ENCODE measurements at places on chromosomes 1 and 21.

DNA sequence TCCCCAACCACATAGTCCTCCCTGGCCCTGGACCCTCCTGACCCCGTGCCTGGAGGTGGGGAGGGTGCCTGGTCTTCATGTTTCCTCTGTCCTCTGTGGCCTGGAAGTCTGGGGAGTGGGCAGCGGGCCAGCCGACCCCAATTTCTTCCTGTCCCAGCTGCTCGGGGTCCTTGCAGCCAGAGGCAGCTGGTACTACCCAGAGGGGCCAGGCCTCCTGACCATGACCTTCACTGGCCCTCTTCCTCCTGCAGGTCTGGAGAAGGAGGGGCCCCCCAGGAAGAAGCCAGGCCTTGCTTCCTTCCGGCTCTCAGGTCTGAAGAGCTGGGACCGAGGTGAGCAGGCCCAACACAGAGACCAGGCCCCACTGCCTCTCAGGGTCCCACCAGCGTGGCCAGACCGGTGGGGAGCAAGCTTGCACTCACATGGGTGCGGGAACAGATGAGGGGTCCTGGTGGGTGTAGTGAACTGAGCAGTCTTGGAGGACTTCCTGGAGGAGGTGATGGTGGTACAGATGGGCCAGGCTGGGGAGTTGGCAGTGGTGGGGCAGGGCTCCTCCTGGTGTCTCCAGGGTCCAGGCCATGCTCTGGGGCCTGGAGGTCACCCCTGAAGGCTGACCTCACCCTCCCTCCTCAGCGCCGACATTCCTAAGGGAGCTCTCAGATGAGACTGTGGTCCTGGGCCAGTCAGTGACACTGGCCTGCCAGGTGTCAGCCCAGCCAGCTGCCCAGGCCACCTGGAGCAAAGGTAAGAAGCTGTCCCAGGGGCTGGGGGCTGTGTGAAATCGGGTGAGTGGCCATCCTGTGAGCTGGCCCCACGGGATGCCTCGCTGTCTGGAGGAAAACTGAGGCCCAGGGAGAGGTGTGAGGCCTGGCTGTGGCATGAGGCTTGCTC lies 32.7 kb downstream of the TRIM11 start:
- no peak for DNase-seq

DNA sequence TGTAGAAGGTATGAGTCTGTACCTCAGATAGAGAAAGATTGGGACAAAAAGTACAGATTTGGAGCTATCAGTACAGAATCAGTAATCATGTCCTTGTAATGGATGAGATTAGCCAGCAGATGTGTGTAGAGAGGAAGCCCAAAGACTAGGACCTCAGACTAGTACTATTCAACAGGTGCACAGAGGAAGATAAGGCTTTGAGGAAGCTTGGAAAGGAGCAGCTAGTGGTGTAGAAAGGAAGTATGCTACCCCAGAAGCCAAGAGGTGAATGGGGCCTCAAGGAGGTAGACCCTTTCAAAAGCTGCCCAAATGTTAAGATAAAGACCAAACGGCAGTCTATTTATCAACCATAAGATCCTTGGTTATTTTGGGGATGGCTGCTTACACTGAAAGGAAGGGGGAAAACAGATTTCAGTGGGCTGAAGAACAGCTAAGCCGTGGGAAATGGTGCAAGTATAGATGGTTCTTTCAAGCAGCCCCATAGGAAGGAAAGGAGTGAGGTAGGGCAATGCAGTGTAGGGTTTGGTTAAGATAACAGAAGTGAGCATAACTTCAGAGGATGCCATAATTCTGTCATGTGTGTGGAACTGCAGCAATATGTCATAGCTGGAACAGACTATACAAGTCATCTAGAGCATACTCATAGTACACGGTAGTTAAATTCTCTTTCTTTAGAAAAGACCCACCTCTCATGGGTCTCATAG lies 221.7 kb downstream of the HHIPL2 start:
- no peak for DNase-seq

DNA sequence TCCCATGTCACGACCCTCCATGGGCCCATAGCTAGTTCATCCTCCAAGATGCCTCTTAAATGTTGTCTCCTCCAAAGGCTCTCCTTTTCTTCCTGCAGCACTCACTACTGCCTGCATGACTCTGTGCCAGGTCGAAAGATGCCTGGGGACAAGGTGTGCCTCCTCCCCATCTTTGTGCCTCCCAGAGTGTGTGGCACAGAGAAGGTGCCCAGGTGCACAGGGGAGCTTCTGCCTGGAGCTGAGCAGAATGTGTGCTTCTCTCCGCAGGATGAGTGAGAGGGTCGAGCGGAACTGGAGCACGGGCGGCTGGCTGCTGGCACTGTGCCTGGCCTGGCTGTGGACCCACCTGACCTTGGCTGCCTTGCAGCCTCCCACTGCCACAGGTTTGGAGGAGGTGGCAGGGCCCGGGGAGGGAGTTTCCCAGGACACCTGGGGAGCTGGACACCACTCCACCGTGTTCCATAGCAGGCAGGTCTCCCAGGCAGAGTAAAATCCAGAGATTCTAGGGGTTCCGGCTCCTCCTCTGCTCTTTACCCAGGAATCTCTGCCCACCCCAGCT lies 6.9 kb upstream of the PPM1J start:
- no peak for DNase-seq

GRCh38 chr1:162303004-162303344 lies 73.7 kb downstream of the SPATA46 start:
- DNase-seq: no peak

DNA sequence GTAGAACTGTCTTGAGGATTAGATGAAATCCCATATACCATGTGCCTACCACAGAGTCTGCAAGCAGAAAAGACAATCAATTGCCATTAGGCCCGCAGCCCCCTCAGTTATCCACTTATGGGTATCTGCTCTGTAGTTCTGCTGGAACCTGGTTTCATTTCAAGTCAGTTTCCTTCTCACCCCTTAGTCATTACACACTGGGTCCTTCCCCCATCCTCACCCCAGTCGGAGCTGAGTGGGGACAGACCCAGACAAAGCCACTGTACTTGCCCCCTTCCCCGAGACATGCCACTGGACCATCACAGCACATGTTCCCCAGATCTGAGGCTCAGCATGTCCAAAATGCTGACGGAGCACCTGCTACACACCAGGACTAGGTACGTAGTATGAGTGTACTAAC lies 21.2 kb downstream of the PGLYRP3 start:
- DNase-seq: no peak

DNA sequence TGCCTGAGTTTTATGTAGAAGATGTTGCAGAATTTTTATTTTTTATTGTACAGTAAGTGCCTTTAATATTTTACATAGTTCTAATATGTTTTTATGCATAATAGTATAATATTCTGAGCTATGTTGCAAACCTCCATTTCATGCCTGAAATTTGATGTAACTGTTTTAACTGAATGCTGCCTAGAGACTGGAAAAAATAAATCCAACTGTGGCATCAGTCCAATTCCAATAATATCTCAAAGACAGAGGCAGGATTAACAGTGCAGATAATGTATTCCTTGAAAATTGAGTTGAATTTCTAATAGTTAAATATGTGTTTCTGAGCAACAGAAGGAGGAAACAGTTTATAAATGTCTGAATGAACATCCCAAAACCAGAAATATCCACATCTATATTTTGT lies 61.1 kb upstream of the KIF1B start:
- no peak for DNase-seq

GRCh38 chr21:45330075-45330781 lies 42.5 kb upstream of the POFUT2 start:
- peak; percentile 89 for DNase-seq

- peak; percentile 19 for DNase-seq
Observed at GRCh38 chr1:225897595-225898514, 8.9 kb upstream of the LEFTY1 start.

- no peak for DNase-seq
Observed at GRCh38 chr1:227815468-227816409, at the start of gene PRSS38. PRSS38 (plus strand) TSS chr1:227815675; CDS start chr1:227815717, 42 bp downstream.

GRCh38 chr1:162003061-162003829 lies 20.4 kb downstream of the OLFML2B start:
- DNase-seq: no peak

GRCh38 chr1:46536527-46536926 lies 14.9 kb downstream of the KNCN start:
- no peak for DNase-seq

DNA sequence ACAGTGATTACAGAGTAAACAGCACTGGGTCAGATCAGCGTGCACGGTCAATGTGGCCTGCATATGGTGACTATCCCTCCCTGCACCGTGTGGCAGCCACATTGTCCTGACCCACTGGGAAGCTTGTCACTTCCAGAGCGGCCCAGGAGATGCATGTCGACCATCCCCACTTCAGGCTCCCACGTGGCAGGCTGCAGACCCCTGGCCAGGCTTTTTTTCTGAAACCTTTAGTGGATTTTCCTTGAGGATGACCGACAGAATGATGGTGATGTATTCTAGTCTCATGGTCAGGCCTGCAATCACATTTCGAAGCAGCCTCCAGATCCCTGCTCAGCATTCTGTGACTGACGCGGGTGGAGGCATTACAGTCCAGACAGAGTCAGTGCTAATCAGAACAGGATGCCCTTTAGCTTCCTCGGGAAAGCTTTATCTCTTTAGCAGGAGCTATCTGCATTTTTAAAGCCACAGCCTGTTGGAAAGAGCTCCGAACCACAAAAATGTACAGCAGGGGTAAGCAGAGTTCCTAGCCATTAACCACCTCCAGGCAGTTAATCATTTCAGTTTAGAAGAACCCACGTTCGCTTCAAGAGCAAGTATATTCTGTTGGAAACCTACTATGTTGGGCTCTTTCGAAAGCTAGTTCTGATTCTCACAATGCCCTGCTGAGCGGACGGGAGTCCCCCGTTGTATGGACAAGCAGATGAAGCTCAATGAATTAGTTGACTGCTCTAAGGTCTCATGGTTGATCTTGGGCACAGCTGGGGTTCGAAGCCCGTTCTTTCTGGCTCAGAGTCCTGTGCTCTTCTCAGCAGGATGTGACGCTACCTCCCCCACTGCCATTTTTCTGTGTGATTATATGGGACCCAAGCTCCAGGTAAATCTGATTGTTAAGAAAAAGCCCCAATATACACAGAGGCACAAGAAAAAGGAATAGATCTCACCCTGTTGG lies 56.5 kb downstream of the IRF2BP2 start:
- no peak for DNase-seq

DNA sequence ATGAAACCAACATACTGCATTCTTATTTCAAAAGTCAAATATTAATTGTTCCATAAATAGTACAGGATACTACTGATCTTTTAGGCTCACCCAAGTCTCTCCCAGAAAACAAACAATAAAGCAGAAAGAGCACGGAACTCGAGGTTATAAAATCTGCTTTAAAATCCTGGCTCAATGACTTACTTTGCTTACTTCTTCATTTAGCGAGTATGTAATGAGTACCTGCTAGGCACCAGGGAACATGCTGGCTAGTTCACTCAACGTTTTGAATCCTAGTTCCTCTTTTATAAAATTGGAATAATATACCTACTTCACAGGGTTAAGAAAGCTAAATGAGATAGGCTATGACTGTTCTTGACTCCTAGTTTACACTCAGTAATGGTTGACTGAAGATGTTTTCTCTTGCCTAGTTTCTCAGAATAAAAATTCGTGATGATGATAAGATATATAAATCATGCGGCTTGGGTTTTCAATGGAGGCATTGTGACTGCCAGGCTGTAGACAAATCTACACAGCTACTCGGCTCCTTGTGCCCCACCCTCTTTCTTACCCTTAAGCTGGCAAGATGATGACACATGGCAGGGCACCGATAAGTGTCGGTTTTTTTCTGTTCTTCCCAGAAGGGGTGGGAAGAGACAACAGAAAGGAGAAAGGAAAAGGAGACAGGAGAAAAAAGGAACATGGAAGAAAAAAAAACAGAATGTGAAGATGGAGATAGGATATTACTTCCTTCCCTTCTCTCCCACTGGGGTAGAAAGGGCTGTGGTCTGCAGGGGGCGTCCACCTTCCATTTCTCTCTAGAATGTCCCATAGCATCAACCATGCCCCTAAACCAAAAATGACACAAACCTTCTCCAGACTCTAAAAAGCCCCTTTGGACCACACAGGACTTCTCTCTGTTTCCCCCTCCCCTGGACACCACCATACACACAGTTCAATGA lies 507.1 kb downstream of the SMYD3 start:
- no peak for DNase-seq

DNA sequence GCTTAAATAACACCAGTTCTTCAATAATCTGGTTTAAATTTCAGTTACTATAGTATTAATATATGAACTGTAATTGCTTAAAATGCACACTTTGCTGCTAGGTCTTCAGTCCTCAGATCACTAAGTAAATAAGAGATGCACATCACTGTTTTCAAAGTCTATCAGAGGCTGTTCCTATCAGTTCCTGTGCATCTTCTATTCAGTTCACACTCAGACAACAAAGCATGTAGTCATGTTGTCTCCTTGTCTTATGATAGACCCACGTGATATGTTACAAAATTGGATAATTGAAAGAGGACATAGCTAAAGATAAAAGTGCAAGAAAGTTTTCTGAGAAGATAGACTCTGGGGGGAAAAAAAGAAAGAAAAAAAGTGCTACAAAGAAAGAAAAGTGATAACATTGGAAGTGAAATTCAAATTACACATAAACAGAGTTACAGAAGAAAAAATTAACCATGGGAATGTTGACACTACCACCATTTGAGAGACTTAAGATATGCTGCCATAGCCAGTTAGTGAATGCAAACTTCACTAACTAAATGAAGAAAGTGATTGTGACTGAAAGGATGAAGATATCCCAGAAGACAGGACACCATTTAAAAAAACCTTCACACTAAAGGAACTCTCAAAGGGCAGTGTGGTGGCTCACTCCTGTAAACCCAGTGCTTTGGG lies 33.9 kb upstream of the TSNAX start:
- DNase-seq: no peak

DNA sequence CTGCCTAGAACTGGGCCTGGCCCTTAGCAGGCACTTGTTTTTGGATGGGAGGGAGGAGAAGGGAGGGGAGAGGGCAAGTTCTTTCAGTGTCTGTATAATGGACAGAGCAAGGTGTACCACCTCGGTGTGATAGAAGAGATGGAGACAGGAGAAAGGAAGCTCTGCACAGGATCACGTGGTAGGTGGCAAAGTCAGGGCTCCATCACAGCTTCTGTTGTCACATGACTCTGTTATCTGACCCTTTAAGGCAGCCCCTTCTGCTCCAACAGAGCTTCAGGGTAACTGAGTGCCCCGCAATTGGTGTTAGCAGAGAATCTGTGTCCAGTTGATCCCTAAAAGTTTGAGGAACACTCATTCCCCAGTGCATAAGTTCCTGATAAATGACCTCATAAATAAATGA lies 16.5 kb upstream of the ETS2 start:
- no peak for DNase-seq

DNA sequence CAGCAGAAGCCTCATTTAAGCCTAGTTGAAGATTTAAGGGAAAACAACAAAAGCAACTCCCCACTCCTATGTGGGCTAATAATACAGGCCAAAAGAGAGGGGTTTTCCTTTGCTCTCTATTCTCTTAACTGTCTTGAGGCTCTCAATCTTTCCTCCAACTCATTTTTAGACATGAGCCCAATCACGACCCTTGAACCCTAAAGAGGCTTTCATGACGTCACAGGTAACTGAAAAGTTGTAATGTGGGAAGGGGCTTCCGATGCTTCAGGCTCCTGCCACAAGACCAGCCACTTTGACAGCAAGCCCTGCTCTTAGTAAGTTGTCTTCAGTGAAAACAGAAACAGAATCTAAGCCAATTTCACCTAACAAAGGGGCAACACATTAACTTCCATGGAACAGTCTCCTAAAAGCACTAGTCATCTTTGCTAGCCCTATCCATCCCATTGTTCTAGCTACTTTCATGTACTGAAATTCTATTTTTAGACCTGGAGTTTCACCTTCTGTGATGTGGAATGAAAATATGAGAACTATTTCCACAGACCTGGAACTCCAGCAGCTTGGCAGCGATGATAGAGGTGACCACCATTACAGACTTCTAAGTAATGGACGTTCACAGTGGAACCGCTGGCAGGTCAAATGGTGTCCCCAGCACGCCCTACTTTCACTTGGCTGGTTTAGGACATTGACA lies 36.3 kb downstream of the GPR161 start:
- no peak for DNase-seq

GRCh38 chr1:80251171-80251570 lies 1244.6 kb upstream of the ADGRL4 start:
- no peak for DNase-seq
